NCI-H1092 treated with DMSO at 0.1 percent for 48 hours (cell line): ENCODE measurements at places on chromosomes 4 and X.

DNA sequence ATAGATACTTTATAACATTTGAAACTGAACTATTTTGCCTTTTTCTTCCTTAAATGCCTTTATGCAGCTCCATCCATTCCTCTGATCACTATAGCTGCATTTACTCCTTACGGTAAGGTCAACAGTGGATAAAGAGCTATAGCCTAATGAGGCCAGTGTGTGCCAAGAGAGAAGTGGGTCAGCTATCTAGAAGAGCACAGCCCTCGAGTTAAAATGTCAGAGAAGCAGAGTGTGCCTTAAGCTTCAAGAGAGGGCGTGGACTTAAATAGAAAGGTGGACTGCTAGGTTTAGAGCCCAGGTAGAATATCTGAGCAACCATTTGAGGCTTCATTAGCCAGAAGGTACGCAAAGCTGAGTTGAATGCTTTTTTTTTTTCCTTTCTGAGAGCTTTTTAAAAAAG lies 347.4 kb downstream of the BMPR1B start:
- DNase-seq = no peak

- DNase-seq = no peak
These were observed 102.8 kb downstream of the NAF1 start for GRCh38 chr4:163063891-163064290.

DNA sequence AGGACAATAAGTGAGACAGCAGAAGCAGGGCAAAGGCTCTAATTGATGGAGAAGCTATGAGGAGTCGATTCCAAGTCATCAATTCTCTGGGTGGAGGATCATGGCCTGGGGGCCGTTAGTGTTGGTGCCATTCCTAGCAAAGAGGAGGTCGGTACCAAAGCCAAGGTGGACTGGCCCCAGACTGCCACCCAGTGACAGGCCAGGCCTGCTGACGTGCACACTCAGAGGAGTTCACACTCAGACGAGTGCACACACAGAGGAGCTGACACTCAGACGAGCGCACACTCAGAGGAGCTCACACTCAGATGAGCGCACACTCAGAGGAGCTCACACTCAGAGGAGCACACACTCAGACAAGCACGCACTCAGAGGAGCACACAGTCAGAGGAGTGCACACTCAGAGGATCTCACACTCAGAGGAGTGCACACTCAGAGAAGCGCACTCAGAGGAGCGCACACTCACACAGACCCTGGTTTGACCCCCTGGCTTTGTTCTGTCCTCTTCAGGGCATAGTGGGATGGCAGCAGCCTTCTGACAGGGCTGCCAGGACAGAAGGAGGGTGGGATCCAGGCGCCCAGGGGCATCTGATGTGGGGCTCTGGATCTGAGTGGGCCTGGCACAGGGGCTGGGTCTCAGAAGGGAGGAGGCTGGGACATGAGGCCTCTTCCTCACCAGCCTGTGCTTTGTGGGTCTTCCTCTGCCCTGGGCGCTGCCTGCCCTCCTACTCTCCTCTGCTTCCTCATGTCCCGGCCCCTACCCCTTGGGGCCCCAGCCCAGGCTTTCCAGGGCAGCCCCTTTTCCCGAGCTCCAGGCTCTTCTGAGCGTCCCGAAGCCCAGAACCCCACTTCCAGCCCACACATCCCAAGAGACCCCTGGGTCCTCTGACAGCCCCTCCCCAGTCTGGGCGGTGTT lies 41.7 kb upstream of the NKX1-1 start:
- no peak for DNase-seq

DNA sequence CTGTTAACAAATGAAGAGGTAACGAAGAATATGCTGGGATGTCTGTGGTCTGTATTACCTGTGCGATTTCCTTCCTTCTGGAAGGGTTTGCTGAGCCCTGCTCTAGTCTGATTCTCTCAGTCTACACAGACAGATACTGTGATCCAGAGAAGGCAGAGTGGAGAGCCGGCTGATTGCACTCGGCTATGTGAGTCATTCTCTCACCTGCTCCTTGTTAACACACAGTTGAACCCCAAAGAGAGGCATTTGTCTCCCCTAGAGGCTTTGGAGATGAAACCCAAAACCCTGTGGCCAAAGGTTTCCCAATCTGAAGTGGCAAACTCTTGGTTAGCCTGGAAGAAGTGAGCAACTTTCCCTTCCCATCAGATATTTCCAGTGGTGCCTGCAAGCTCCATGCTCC lies 78.1 kb upstream of the GPC4 start:
- DNase-seq = no peak

- no peak for DNase-seq
These were observed 3.6 kb upstream of the FATE1 start for GRCh38 chrX:151712253-151712652.

- no peak for DNase-seq
These were observed 197.4 kb upstream of the TRPC5 start for GRCh38 chrX:112279940-112280339.

GRCh38 chr4:7805533-7806337 lies 133.9 kb downstream of the AFAP1 start:
- peak; percentile 47 for DNase-seq

DNA sequence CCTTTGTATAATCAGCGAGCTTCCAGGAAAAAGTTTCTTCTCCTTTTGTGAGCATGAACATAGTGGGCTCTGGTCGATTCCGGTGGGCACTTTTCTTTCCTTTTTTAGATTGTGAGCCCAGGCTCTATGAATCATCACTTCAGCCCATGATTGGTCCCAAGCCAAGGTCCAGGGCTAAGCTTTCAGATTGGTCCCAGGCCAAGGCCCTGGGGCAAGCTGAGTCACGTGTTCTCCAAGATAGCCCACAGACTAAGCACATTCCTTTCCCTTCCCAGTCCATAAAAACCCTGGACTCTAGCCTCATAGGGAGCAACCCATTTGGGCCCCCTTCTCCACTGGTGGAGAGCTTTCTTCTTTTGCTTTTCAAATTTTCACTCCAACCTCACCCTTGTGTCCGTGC lies 430.5 kb downstream of the NAP1L3 start:
- no peak for DNase-seq

- no peak for DNase-seq
These were observed 28.5 kb downstream of the TBCK start for GRCh38 chr4:106287353-106287969.

- DNase-seq = no peak
These were observed 72.6 kb downstream of the DTHD1 start for GRCh38 chr4:36353998-36354397.
